Left colon (tissue), 2 donors: ENCODE measurements at places on chromosomes 2 and 18. TPM values are rescaled to one million over a fixed set of nuclear protein-coding genes. Genes with fewer than 3 reads are reported as not detected.

CFAP210 gene
- not detected for total RNA-seq

POTEJ gene
- 0.15 TPM for total RNA-seq

MC2R gene
- not detected for total RNA-seq

C1GALT1C1L gene
- 0.36 TPM for total RNA-seq

GCG gene
- total RNA-seq, result 55.2 TPM

AKAIN1 gene
- not detected for total RNA-seq

UGT1A3 gene
- 3.0 TPM for total RNA-seq

MDH1B gene
- not detected for total RNA-seq

GKN2 gene
- not detected for total RNA-seq

LDLRAD4 gene
- 33.6 TPM for total RNA-seq

ATP6V1C2 gene
- total RNA-seq, result 1.7 TPM

GAREM2 gene
- 2.7 TPM for total RNA-seq

VSNL1 gene
- 5.6 TPM for total RNA-seq

SLC23A3 gene
- 5.1 TPM for total RNA-seq

GPR45 gene
- not detected for total RNA-seq

ALPG gene
- 1.8 TPM for total RNA-seq

ACADL gene
- 0.22 TPM for total RNA-seq

CFC1 gene
- 0.73 TPM for total RNA-seq

HOXD8 gene
- total RNA-seq, result 6.2 TPM

INPP5D gene
- 6.6 TPM for total RNA-seq

TRAPPC12 gene
- 74.2 TPM for total RNA-seq

REG3G gene
- not detected for total RNA-seq

YES1 gene
- total RNA-seq, result 74.6 TPM

PLGLB2 gene
- not detected for total RNA-seq

ALK gene
- total RNA-seq, result 0.25 TPM

ATOH8 gene
- 4.6 TPM for total RNA-seq

RAX gene
- not detected for total RNA-seq

DYNAP gene
- not detected for total RNA-seq

FBXO48 gene
- 1.5 TPM for total RNA-seq

MALT1 gene
- total RNA-seq, result 19.8 TPM

MAPK4 gene
- 1.6 TPM for total RNA-seq

CIB4 gene
- total RNA-seq, result not detected

MARS2 gene
- 15.7 TPM for total RNA-seq

GPR35 gene
- total RNA-seq, result 67.5 TPM

RNPEPL1 gene
- 91.4 TPM for total RNA-seq

SLC4A5 gene
- 2.2 TPM for total RNA-seq

VIT gene
- 1.3 TPM for total RNA-seq

MC5R gene
- total RNA-seq, result not detected

DSG1 gene
- total RNA-seq, result not detected

SCYGR4 gene
- not detected for total RNA-seq

PXDN gene
- 13.3 TPM for total RNA-seq

MYL1 gene
- total RNA-seq, result not detected

ST8SIA3 gene
- total RNA-seq, result 0.03 TPM

ASAP2 gene
- total RNA-seq, result 63.8 TPM

PIKFYVE gene
- 20.5 TPM for total RNA-seq

EML4 gene
- 76.5 TPM for total RNA-seq

LIPG gene
- 39.0 TPM for total RNA-seq

NAT8 gene
- total RNA-seq, result not detected

TUBA4A gene
- 60.2 TPM for total RNA-seq

CD207 gene
- total RNA-seq, result 0.22 TPM
